Neuronal stem cell (in vitro differentiated cells): ENCODE measurements at places on chromosomes 11 and 22.

GRCh38 chr11:99068832-99069231 lies 48.1 kb downstream of the CNTN5 start:
- no peak for DNase-seq

DNA sequence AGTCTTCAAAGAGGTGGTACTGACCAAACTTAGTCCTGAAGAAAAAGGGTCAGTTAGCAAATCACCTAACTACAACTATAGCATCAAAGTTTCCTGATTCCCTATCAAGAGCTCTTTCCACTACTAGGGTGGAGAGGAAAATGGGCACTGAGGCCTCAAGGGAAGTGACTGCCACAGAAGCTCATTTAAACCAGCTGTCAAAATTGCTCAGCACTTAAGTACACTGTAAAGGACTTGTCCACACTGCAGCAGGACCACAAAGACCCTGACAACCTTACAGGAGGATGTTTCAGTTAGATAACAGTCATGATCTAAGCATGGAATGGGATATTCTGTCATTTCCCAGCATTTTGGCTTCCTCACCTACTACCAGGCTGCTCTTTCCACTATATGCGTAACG lies 33.0 kb downstream of the FAM168A start:
- DNase-seq = no peak

DNA sequence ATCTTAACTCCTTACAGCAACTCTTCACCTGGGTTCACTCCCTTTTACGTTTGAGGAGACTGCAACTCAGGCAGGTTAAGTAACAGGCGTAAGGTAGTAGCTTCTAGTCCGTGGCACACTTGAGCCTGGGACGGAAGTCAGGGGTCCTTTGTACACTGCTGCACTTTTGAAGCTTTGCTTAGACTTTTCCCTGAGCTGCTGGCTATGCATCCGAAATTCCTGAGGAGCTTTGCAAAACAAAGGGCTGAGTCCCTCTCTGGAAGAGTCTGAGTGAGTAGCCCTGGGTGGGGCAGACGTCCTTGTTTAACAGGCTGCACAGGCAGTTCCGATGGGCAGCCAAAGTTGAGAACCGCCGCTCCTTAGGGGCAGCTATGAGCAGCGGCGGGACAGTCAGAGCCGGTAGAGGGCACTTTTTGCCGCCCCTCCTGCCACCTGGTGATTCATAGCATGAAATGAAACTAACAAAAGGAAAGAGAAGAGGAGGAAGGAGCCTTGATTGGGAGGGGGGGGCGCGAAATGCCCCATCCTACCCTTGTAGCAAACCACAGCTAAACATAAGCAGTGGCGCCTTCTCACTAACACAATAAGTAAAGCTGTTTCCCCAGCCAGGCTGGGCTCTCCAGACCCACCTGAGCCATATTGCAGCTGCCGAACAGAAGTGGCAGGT lies 1.4 kb downstream of the TMEM109 start:
- DNase-seq = peak; percentile 77

DNA sequence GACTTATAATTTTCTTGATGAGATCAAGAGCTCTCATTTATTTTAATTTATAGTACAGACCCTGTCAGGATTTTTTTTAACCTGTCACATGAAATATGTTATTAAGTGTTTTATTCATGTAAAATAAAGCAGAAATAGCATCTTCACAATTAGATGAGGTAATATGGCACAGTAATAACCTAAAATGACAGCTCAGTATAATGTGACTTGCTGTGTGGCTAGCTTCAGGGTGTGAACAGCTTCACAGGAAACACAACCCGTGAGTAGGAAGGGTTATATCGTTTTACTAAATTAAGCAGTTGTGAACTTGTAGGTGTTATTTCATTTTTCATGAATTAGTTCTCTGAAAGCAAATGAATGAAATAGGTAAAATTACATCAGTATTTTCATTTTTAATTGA lies 366.9 kb upstream of the CHORDC1 start:
- no peak for DNase-seq

GRCh38 chr11:95459291-95460042 lies 228.5 kb upstream of the SESN3 start:
- DNase-seq = no peak

DNA sequence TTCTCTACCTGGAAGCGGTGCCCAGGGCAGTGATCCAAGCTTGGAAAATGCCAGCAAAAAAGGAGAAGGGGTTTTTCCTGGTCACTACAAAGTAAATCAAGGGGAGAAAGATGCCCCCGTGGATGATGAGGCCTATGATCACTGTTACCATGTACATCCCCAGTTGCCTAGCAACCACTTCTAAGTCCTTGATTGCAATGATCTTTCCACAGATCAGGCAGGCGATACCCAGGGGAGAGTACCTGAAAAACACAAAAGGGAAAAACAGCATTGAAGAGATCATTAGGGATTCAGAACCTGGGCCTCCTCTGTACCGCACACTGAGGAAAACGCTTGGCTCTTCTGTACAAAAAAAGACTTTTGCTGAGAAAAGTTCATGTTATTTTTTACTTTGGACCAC lies 127.1 kb downstream of the SLC1A2 start:
- DNase-seq = no peak

- no peak for DNase-seq
Measured at GRCh38 chr11:78040691-78041379, 17.8 kb upstream of the KCTD14 start.

DNA sequence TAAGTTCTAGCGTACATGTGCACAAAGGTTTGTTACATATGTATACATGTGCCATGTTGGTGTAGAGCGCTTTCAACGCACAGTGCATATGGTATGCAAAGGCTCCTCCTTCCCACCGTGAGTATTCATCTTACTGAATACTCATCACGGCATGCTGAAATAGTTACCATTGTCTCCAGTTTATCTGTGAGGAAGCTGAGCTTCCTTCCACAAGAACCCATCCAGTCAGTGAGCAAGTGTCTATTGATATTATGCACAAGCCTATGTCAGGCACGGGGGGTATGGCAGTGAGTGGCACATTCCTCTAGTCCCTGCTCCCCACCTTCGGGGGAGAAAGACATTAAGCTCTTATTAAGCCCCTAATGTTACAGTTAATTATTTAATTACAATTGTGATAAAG lies 28.1 kb downstream of the INSC start:
- no peak for DNase-seq

- DNase-seq = no peak
Measured at GRCh38 chr11:134976551-134976950, 564.5 kb upstream of the B3GAT1 start.

DNA sequence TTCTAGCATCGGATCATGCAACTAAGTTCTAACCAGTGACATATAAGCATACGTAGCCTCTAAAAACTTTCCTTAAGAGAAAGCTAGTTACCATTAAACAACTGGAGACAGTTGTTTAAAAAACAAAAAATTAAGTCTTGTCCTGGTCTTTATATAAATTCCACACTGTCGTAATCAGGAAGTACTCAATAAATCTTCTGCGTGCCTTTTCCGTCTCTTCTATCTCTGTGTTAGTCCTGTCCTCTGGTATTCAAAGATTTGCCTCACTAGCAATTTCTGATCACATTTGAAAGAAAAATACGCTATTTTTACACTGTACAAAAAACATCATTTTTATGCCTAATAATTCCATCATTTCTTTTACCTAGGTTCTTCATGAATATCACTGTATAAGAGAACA lies 10.0 kb upstream of the SLC25A17 start:
- DNase-seq = no peak

DNA sequence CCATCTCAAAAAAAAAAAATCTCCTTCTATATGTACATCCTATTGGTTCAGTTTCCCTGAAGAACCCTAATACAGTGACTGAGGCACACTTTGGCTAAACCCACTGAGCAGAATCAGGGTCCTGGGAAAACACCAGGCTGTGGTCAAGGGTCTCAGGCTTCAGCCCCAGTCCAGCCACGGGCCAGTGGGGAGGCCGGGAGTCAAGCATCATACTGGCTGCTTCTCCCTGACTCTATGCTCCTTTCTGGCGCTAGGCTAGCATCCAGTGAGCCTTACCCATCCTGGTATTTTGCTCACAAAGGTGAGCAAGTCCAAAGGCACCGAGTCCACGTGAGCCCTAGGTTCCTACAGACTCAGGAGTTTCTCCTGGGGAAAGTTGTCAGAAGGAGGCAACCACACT lies 752.5 kb downstream of the BRD1 start:
- DNase-seq = no peak

DNA sequence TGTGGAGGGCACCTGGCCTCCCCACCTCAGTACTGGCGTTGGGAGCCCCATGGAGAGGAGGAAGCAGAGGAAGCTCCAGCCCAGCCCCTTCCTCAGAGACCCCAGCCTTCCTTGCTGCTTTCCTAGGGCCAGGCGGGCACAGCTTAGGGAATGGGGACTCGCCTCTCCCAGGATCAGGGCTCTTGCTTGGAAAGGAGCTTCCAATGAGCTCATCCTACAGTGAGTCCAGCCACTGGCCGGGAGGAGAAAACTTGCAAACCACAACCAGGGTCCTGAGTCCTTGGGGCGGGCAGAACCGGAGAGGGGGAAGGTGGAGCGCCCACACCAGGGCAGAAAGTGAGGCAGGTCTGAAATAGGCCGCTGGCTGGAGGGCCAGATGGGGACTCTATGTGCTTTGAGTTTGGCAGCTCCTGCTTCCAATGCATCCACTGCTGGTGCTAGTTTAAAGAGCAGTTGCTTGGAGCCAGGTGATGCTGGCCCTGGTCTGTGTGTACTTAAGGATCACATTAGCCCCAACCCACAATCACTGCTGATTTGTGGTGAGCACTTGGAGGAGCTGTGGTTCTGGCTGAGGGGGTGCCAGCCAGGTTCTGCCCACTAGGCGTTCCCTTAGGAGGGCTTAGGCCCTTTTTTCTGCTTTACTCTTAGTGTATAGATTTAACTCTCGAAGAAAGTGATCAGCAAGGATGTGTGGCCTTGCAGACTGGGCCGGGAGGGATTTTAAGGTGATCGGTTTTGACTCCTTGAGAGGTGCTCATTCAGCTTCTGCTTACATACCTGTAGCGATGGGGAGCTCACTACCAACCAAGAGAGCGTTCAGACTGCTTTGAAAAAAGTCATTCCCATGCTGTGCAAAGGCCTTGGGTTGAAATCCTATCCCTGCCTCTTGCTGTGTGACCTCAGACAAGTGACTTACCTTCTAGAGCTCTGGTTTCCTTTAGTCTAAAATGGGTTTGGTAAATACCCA lies 81.9 kb downstream of the TP53I11 start:
- no peak for DNase-seq

- DNase-seq = no peak
Measured at GRCh38 chr11:76238551-76238950, 32.2 kb upstream of the WNT11 start.

DNA sequence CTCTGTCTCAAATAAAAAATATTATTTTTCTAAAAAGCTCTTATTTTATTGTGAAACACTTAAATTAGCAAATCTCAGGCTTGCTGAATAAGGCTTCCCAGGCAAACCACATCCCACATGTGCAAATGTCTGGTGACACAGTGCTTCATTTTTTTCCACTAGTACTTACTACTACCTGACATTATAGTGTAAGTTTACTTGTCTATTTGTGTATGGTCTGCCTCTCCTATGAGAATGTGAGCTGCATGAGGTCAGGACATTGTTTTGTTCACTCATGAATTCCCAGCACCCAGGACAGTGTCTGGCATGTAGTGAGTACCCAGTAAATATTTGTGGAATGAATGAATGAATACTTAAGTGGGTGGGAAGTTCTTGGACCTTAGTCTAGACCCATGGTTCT lies 103.1 kb downstream of the PTPRJ start:
- no peak for DNase-seq

DNA sequence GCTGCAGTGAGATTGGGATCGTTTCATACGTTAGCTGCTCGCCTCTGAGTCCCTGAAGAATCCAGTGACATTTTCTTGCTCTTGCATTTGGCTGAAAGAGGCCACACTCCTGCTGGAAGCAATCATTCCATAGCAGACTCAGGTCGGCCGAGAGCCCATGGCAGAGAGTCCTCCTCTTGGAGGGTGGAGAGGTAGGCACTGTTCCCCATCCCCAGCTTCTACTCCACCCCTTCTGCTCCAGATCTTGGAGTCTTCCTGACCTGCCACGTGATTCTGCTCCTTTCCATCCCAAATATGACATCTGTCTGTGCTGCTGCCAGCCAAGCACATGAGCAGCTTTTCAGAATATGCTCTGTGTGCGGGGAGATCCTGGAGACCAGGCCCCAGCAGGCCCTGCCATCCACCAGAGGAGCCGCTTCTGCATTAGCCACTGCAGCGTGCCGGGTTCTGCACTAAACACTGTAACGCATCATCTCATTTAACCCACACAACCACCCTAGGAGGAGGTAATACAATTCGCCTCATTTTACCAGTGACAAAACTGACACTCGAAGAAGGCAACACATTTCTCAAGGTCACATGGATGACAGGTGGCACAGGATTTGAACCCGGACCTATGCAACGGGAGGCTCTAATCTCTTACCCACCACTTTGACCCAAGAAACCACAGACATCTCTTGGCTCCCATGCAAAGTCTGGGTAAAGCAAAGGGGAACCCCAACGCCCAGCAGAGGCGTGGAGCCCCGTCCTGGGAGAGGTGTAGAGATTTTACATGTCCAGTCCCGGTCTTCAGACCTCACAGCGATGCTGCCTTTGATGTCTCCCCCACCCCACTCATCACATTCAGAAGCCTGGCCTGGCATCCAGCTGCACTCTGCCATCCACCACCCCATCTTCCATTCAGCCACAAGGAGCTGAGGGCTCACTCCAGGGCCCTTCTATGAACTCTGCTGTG lies 78.8 kb downstream of the FEZ1 start:
- no peak for DNase-seq

GRCh38 chr22:26401726-26402125 lies 27.3 kb upstream of the ASPHD2 start:
- no peak for DNase-seq

DNA sequence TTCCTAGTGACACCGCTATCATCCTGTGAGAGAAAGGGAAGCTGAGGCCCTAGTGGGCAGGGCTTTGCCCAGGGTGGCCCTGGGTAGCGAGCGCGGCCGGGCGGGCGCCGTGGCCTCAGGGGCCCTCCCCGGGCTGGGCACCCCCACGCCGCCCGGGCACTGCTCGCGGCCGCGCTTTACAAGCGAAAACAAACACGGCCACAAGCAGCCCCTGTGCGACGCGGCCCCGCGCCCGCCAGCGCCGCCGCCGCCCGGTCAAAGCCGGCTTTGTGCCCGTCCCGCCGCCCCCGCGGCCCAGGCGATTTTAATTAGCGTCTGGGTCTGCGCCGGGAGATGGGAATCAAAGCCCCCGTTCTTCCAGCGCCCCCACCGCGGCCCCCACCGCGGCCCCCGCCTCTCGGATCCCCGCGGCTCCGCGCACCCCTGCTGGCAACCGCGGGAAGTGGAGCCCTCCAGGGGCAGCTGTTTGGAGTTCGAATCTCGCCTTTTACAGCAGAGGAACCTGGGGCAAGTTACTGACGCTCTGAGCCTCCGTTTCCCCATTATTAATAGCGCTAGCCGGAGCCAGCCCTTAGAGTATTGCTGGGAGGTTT lies 47.9 kb downstream of the CHRDL2 start:
- DNase-seq = peak; percentile 26
